ENCODE measurements at places on chromosomes 16 and 17.
A peak's percentile ranks its signal among the peaks of the same experiment; 100 is the strongest.

GRCh38 chr17:62884781-62885180 is 76.7 kb upstream of the MARCHF10 start:
- DNase-seq: no peak

- DNase-seq: no peak
Observed at GRCh38 chr17:44376124-44376523, 12.5 kb upstream of the FAM171A2 start.

- DNase-seq: no peak
Observed at GRCh38 chr17:41340934-41341861, 9.4 kb downstream of the KRT33A start.

GRCh38 chr16:56207421-56207820 is 16.1 kb downstream of the GNAO1 start:
- DNase-seq: no peak

GRCh38 chr17:54117452-54117851 is 294.7 kb downstream of the KIF2B start:
- peak; percentile 7 for DNase-seq

DNA sequence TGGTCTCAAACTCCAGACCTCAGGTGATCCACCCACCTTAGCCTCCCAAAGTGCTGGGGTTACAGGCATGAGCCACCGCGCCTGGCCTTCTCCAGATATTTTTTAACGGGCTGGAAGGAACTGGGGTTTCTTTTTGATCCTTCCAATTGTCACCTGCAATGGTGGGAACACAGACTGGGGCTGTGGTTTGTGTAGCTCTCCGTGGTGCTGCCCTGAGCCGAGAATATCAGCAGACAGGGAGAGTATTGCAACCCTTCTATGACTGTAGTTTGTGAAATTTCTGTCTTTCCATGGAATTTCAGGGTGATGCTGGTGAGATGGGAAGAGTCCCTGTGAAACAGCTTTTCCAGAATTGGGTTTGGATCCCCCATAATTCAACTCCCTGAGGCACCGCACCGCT is 263.5 kb downstream of the ENGASE start:
- DNase-seq: no peak

- no peak for DNase-seq
Observed at GRCh38 chr16:79062821-79063220, 537.7 kb downstream of the MAF start.

DNA sequence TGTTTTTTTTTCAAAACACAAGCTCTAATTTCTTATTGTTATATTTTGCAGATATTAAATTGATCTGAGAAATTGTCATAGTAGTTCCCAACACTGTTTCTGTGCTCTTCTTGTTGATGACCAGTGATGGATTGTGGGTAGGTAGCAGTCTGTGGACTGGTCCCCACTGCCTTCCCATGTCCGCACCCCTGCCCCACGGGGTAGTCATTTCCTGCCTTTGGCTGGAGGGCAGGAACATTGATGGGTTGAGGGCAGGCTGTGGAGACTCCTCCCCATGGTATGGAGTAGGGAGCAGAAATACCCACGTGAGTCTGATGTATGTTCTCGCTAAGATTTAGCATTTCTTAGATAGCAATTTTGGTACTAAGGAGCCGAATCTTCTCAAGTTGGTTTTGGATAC is 762.0 kb downstream of the CDH8 start:
- DNase-seq: no peak

- DNase-seq: no peak
Observed at GRCh38 chr16:50071075-50071671, 5.4 kb downstream of the HEATR3 start.

GRCh38 chr17:77721846-77722160 is 236.7 kb upstream of the TNRC6C start:
- no peak for DNase-seq

GRCh38 chr17:17561408-17562145 is 29.9 kb downstream of the PEMT start:
- DNase-seq: peak; percentile 67

DNA sequence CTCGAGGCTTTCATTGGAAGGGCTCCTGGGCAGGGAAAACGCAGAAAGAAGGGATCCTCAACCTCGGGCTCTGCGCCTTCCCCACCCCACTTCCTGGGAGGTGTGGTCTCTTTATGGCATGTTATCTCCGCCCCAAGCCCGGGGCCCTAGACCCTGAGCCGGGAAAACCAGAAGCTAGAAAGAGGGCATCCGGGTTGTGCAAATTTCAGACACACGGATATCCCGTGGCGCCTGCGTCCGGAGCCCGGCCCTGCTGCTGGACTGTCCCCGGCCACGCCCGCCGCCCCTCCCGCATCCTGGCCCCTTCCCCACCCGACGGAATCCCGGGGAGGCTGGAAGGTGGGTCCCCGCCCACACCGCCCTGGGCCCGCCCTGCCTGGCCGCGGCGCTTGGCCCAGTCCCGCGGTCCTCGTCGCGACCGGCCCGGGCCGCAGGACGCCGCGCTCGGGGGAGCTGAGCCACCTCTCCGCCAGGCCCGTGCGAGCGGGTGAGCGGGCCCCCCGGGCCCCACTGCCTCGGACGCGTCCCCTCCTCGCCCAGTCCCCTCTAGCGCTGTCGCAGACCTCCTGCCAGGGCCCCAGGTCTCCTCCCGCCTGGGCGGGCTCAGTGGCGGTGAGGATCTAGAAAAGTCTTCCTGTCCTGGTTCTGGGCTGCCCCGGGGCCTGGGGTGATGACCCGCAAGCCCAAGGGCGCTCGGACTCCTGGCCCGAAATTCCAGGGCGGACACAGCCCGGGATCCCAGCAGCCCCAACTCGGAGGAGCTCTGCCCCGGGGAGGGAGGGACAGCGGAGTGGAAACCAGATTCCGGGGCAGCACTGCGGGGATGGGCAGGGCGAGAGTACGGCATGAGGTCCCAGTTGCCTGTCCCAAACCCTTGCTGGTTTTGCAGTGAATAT is at the start of gene SLC16A5:
SLC16A5 (plus strand) TSS at position 397 of the 896 bp plus-strand sequence. CDS start 5,683 bp downstream, outside the sequence.
- DNase-seq: peak; percentile 68

GRCh38 chr16:76748461-76749348 is 442.3 kb upstream of the MON1B start:
- no peak for DNase-seq

DNA sequence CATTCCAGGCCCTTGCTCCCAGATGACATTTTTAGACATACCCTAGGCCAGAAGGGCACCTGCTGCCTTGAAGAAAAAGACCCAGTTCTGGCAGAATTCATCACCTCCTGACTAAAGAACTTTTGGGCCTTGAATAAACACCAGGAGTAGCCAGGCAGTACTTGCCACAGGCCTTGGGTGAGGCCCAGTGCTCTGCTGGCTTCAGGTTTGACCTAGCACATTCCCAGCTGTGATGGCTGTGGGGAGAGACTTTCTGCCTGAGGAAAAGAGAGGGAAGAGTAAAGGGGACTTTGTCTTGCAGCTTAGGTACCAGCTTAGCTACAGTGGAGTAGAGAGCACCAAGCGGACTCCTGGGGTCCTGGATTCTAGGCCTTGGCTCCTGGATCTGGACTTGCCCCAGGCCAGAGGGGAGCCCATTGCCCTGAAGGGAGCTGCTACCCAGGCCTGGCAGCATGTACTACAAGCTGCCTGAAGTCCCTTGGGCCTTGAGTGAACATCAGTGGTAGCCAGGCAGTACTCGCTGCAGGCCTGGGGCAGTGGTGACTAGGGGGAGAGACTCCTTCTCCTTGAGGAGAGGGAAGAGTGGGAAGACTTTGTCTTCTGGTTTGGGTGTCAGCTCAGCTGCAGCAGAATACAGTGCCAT is 44.3 kb downstream of the ABCA8 start:
- no peak for DNase-seq

DNA sequence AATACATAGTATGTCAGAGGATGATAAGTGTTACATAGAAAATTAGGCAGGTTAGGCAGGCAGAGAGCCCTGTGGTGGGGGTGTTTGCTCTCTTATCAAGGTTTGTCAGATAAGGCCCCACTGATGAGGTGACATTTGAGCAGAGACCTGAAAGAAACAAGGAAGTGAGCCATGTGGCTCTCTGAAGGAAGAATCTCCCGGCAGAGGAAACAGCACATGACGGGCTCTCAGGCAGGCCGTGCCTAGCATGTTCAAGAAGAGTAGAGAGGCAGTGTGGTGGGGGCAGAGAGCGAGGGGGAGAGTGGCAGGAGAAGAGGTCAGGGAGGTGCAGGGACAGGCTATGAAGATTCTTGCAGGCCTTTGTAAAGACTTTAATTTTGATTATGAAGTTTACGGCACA is 82.0 kb upstream of the ASIC2 start:
- no peak for DNase-seq

DNA sequence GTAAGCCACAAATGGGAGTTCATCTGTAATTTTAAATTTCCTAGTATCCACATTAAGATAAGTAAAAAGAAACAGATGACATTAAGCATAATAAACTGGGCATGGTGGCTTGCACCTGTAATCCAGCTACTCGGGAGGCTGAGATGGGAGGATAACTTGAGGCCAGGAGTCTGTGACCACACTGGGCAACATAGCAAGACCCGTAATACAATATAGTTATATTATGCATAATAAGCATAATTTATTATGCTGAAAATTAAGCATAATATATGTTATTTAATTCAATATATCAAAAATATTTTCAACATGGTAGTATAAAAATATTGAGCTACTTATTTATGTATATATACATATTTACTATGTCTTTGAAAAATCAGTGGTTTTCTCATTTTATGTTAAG is 48.2 kb downstream of the RNF135 start:
- no peak for DNase-seq

GRCh38 chr17:6427279-6427781 is 7.6 kb downstream of the AIPL1 start:
- DNase-seq: no peak

DNA sequence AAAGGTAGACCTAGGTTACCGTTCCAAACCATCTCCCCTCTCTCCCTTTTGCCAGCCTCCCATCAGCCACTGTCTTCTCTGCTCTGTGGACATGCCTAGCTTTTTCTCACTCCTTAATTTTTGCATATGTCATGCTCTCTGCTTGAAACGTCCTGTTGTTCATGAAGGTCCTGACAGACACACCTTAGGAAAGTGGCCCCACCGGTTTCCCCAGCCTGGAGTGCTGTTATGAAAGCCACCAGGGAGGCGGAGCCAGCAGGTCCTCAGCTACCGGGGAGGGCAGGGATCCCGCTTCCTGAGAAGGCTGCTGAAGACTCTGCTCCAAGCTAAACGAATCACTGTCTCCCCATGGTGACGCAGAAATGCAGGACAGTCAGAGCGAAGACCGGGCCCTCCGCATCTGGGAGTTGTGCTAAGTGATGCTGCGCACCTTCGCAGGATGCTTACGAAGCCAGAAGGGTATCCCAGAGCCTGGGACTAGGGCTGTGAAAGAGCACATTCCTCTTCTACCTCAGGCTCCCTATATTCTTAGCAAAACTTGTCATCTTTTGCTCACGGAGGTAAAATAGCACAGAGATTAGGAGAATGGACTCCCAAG is 2.3 kb upstream of the SLC16A11 start:
- DNase-seq: peak; percentile 97

DNA sequence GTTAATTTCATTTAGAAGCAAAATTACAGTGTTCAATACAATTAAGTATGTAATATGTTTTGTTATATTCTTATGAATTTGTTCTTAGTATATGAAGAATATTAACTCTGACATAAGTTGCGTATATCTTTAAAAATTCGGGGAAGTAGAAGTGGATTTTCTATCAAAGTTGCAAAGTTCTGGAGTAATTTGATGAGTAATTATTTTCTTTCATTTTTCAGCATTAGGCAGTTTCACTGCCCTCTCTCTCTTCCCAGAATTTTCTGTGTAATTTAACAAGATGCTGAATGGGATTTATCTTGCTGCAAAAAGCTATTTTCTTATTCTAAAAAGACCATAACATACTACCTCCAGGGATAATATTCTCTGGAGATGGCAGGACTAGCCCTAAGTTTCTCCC is 8.9 kb upstream of the CCL18 start:
- DNase-seq: no peak

GRCh38 chr16:22890976-22891375 is 77.0 kb downstream of the HS3ST2 start:
- DNase-seq: peak; percentile 62

- no peak for DNase-seq
Observed at GRCh38 chr17:74235040-74235581, 21.7 kb downstream of the TTYH2 start.

- DNase-seq: no peak
Observed at GRCh38 chr17:56018211-56018610, 135.1 kb upstream of the ANKFN1 start.

DNA sequence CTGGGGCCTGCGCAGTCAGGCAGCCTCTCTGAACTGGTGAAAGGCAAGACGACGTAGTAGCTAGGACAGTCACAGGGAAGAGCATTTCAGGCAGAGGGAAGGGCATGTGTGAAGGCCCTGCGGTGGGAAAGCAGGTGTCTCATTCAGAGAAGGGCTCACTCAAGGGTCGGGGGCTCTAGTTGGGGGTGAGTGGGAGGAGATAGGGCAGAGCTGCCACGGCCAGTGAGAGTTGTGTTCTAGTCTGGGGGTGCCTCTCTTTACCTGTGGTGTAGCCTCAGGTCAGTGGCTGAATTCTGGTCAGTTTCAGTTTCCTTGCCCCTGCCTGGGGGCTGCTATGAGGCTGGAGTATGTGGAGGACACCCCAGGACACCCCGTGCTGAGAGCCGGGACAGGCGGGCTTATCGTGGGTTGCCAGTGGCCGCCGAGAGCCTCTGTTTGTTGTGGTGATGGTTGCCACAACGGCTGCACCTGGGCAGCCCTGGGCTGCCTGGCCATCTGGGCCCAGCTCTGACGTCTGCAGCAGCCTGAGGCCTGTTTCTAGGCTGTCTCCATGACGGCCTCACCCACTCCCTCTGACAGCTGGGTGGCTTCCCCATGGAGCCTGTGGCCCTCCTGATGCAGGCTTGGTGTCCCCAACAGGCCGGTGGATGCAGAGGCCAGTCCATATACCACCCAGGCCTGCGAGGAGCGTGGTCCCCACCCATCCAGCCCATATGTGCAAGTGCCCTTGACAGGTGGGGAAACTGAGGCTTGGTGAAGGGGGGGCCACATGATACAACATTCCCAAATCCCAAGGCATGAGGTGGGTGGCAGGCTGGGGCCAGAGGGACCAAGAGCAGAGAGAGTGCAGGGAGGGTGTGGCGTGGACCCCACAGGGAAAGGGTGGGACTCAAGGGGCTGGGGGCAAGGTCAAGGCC is 10.8 kb downstream of the MAP2K3 start:
- peak; percentile 39 for DNase-seq

DNA sequence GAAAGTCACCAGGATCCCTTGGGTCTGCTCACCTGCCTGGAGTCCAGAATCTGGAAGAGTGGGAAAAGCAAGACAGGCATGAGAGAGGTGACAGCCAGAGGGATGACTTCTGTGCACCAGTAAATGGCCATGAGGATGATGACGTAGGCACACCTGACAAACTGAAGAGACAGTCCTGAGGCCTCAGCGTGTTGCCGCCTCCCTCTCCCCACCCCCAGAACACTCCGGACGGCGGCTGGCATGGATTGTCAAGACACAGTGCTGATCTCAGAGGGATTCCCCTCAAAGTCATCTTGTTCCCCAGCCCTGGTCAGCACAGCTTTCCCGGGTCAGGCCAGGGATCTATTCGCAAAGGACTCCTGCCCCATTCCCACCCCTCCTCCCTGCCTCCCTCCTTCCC is 6.2 kb downstream of the SLC13A5 start:
- no peak for DNase-seq

Data from epithelial cell of esophagus (primary cell).